Kidney (tissue), 22 donors: ENCODE measurements at places on chromosomes 2 and 18. TPM values are rescaled to one million over a fixed set of nuclear protein-coding genes. Genes with fewer than 3 reads are reported as not detected.

Gene SLC5A7
- polyA plus RNA-seq = 0.75 TPM

GRCh38 chr2:7452110-7452876 is 535.1 kb downstream of the RNF144A start:
- DNase-seq = no peak

- DNase-seq = no peak
Observed at GRCh38 chr2:108965540-108966289, 23.3 kb downstream of the EDAR start.

GRCh38 chr2:80014637-80015036 is 289.9 kb downstream of the LRRTM1 start:
- DNase-seq = no peak

- no peak for DNase-seq
Observed at GRCh38 chr2:232308986-232309385, 69.6 kb upstream of the ALPP start.

DNA sequence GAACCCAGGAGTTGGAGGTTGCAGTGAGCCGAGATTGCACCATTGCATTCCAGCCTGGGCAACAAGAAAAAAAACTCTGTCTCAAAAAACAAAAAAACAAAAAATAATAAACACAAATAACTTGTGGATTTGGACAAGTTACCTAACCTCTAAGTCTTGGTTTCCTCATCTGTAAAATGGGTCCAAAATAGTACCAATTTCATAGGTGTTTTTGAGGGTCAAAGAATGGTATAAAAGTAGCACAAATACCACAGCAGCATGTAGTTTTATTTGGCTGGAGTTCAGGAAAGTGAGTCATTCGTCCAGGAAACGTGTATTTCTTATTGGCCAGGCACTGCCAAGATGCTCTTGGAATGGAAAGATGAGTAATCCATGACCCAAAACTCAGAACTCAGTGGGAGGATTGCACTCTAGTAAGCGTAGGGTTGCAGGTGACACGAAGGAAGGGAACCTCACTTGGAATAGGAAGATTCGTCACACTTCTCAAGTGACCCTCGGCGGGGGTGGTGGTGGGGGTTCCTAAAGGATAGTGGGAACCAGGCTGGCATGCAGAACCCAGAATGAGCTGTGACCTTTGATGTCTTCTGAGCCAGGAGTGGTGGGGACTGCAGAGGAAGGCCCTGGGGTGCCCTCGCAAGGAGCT is 24.4 kb downstream of the GRHL1 start:
- no peak for DNase-seq
